SK-N-DZ (cell line): ENCODE measurements at places on chromosomes 3 and 15.

DNA sequence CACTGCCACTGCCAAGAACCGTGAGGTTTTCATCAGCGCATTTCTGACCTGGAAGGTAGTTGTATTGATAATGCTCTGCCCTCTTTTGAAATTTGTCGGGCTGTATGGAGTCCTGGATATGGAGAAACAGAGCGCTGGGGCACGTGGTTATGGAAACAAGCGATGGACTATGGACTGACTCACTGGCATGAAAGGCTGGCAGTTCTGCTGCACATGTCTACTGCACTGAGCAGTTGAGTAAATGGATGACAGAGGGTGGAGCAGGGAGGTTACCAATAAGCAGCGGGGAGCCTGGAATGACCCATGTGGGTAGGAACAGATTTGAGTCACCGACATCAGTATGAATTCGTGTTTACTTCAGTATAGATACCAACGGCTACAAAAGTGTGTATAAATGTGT lies 429.5 kb downstream of the OCA2 start:
- DNase-seq: no peak

DNA sequence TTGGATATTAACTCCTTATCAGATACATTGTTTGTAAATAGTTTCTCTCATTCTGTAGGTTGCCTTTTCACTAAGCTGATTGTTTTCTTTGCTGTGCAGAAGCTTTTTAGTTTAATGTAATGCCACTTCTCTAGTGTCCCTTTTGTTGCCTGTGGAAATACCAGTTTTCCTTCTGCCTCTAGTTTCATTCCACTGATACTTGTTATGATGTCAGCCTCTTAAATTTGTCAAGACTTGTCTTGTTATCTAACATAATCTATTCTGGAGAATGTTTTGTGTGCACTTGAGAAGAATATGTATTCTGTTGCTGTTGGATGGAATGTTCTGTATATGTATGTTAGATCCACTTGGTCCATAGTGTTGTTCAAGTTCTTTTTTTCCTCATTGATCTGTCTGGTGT lies 18.0 kb upstream of the CEP152 start:
- no peak for DNase-seq

GRCh38 chr3:195003893-195004289 lies 267.1 kb downstream of the XXYLT1 start:
- peak; percentile 53 for DNase-seq

DNA sequence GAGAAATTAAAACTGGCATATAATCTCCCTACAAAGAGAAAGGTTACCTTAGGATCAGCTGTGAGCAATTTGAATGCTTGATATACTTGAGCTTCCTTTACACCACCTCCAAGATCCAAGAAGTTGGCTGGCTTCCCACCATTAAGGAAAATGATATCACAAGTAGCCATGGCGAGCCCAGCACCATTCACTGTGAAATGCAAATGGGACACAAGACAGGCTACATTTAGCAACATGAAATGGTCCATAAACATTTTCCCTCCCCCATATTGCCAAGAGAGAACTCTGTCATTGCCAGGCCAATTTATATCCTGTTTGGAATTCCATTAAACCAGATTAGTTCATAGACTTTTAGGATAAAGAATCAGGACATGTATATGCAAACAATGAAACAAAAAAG lies 158.7 kb downstream of the SUCLG2 start:
- no peak for DNase-seq
